Endothelial cell of umbilical vein (primary cell): ENCODE measurements at places on chromosomes 13 and 19. TPM values are rescaled to one million over a fixed set of nuclear protein-coding genes. Genes with fewer than 3 reads are reported as not detected.

GRCh38 chr13:36973621-36974295 is 25.4 kb downstream of the ALG5 start:
- peaks cover 1% of the 10 kb centered on the region for H3K36me3 ChIP-seq
- no peak overlapping the region for H3K27ac ChIP-seq
- H3K4me1 ChIP-seq: no peaks in the 10 kb centered on the region
- no peaks in the 10 kb centered on the region for H3K27me3 ChIP-seq
- H3K4me3 ChIP-seq: no peak overlapping the region

DNA sequence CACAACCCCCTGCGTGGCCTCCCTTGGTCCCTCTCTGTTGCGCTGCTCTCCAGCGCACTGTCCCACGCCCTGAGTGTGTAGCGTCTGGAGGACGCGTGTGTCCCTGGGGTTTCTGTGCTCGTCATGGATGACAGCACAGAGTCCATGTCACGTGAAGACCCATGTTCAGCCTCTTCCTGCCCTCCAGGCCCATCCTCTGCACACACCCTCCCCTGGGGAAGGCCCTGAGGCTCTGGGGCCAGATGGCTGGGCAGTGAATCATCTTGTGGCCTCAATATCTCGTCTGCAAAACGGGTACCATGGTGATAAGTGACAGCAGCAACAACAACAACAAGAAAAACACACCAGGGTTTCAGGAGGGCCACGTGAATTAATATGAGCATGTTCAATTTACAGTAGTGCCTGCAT is 71.5 kb upstream of the ARHGEF7 start:
- no peaks in the 10 kb centered on the region for H3K27me3 ChIP-seq
- no peaks in the 10 kb centered on the region for H3K4me1 ChIP-seq
- H3K4me3 ChIP-seq: no peak overlapping the region
- H3K27ac ChIP-seq: no peak overlapping the region
- DNase-seq: no peak

GRCh38 chr19:1042689-1043511 is 3.0 kb downstream of the ABCA7 start:
- H3K4me1 ChIP-seq: peaks cover 21% of the 10 kb centered on the region
- H3K27me3 ChIP-seq: no peaks in the 10 kb centered on the region
- DNase-seq: no peak
- no peak overlapping the region for H3K4me3 ChIP-seq
- H3K36me3 ChIP-seq: peaks cover under 1% of the 10 kb centered on the region

GRCh38 chr19:24081056-24081455 is 5.9 kb upstream of the ZNF254 start:
- DNase-seq: no peak
- no peaks in the 10 kb centered on the region for H3K27me3 ChIP-seq
- no peak overlapping the region for H3K4me3 ChIP-seq
- no peak overlapping the region for H3K27ac ChIP-seq

MISP3 gene
- 0.31 TPM in 1 of 2 replicates, not detected in the other for total RNA-seq

ZNF587B gene
- 15.6 and 16.3 TPM in 2 replicates for total RNA-seq

GRCh38 chr13:32515246-32515645 is 23.3 kb downstream of the N4BP2L2 start:
- H3K27ac ChIP-seq: no peak overlapping the region
- no peaks in the 10 kb centered on the region for H3K27me3 ChIP-seq
- H3K36me3 ChIP-seq: peaks cover 14% of the 10 kb centered on the region
- no peak overlapping the region for H3K4me3 ChIP-seq
- no peaks in the 10 kb centered on the region for H3K4me1 ChIP-seq
- DNase-seq: no peak

C1QTNF9 gene
- not detected in 2 replicates for total RNA-seq

- no peaks in the 10 kb centered on the region for H3K4me1 ChIP-seq
- H3K27ac ChIP-seq: no peak overlapping the region
- H3K27me3 ChIP-seq: no peaks in the 10 kb centered on the region
- H3K4me3 ChIP-seq: no peak overlapping the region
Observed at GRCh38 chr13:72469906-72470305, 257.5 kb downstream of the MZT1 start.

GRCh38 chr19:44588771-44589112 is 24.6 kb upstream of the IGSF23 start:
- H3K4me1 ChIP-seq: peaks cover 55% of the 10 kb centered on the region
- no peak for DNase-seq
- H3K4me3 ChIP-seq: no peak overlapping the region
- no peaks in the 10 kb centered on the region for H3K27me3 ChIP-seq
- H3K27ac ChIP-seq: peak overlapping the region; percentile 93
- H3K36me3 ChIP-seq: no peaks in the 10 kb centered on the region

- DNase-seq: no peak
- no peaks in the 10 kb centered on the region for H3K27me3 ChIP-seq
- H3K36me3 ChIP-seq: no peaks in the 10 kb centered on the region
- H3K4me3 ChIP-seq: no peak overlapping the region
- no peak overlapping the region for H3K27ac ChIP-seq
- no peaks in the 10 kb centered on the region for H3K4me1 ChIP-seq
Observed at GRCh38 chr13:45254396-45254795, 53.6 kb upstream of the KCTD4 start.

POSTN gene
- total RNA-seq: 0.29 and 0.55 TPM in 2 replicates

RASAL3 gene
- 4.1 and 4.3 TPM in 2 replicates for total RNA-seq

AKT2 gene
- total RNA-seq: 65.2 and 70.1 TPM in 2 replicates

DNA sequence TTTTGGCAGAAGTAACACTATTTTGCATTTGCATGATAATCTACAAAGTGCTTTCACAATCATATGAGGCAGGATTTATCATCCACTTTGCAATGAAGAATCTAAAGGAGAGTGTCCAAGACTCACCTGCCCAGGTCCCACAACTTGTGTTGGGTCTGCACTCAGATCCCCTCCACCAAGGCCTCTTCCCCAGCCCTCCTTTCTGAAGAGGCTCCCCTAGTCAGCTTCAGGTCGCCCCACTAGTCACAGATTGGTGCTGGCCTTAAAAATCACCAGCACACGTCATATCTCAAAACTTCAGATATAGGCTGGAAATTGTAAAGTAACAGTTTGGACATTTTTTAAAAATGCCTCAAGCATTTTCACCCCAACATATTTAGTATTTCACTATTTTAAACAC is 17.5 kb downstream of the ATP7B start:
- no peaks in the 10 kb centered on the region for H3K36me3 ChIP-seq
- H3K4me1 ChIP-seq: no peaks in the 10 kb centered on the region
- H3K27ac ChIP-seq: no peak overlapping the region
- no peak for DNase-seq
- no peak overlapping the region for H3K4me3 ChIP-seq

PCDH9 gene
- 3.4 and 5.2 TPM in 2 replicates for total RNA-seq

GNG7 gene
- 0.72 and 0.84 TPM in 2 replicates for total RNA-seq

CCDC61 gene
- 14.8 and 20.1 TPM in 2 replicates for total RNA-seq
